Caco-2 (cell line): ENCODE measurements at places on chromosomes 3 and 15. TPM values are rescaled to one million over a fixed set of nuclear protein-coding genes. Genes with fewer than 3 reads are reported as not detected.

Gene TF
- 23.4 and 26.6 TPM in 2 replicates for total RNA-seq

Gene GPR15
- total RNA-seq: not detected in 2 replicates

Gene UBA7
- total RNA-seq: 0.93 TPM in 1 of 2 replicates, not detected in the other

Gene EOGT
- total RNA-seq: 16.1 and 17.1 TPM in 2 replicates

DNA sequence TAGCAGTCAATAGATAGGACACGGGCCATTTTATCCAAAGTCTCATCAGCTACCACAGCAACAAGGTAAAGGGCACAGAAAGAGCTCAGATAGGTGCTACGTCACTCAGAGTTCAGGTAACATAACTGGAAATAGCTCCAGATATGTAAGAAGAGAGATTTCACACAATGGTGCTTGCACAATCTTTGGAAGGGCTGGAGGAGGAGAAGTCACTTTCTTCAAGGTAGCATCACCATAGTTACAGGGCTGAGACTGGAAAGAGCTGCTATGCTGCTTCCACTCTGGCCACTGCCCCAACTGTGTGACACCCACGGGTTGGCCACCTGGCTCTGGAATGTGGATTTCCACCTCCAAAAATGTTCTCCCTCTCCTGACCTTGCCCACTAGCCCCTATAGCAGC, 448.8 kb upstream of the THBS1 start:
- no peak for DNase-seq

- DNase-seq: no peak
Measured at GRCh38 chr15:67267951-67268941, 13.7 kb downstream of the IQCH start.

DNA sequence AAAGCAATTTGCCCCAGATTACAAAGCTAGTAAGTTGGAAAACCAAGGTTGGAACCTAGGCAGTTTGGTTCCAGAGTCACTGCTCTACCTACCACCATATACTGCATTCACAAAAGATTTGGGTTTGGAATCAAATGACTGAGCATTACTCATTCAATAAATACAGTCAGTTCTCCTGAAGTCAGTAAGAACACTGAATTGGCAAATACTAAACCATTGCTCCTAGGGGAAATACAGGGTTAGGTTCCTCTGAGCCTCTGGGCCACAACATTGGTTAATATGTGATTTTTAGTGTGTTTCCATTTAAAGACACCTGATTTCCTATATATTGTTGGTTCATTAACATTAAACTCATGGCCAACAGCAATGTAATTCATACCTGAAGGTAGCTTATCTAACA, 2.1 kb upstream of the EIF5A2 start:
- no peak for DNase-seq

DNA sequence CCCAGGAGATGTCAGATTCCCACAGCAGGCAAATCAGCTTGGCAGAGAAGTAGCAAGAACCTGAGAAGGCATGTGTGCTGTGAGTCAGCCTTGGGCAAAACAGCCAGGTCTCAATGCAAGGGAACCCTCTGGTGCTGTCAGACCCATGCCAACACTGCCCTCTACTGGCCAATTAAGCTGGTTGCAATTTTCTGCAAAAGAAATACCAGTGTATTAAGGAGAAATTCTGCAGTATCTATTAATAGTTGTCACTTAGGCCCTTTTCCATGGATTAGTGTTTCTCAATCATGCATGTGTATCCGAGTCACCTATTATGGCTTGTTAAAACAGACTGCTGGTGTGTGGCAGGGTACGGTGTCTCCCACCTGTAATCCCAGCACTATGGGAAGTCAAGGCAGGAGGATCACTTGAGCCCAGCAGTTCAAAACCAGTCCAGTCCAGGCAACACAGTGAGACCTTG, 26.2 kb downstream of the MAP4 start:
- peak; percentile 74 for DNase-seq

- no peak for DNase-seq
Measured at GRCh38 chr3:88784925-88785324, 322.5 kb upstream of the EPHA3 start.
